ENCODE measurements at places on chromosomes 12 and 14.
A peak's percentile ranks its signal among the peaks of the same experiment; 100 is the strongest.

- DNase-seq: no peak
Measured at GRCh38 chr12:52918351-52918750, 13.5 kb upstream of the KRT8 start.

- no peak for DNase-seq
Measured at GRCh38 chr14:51395361-51395849, 155.4 kb downstream of the TMX1 start.

DNA sequence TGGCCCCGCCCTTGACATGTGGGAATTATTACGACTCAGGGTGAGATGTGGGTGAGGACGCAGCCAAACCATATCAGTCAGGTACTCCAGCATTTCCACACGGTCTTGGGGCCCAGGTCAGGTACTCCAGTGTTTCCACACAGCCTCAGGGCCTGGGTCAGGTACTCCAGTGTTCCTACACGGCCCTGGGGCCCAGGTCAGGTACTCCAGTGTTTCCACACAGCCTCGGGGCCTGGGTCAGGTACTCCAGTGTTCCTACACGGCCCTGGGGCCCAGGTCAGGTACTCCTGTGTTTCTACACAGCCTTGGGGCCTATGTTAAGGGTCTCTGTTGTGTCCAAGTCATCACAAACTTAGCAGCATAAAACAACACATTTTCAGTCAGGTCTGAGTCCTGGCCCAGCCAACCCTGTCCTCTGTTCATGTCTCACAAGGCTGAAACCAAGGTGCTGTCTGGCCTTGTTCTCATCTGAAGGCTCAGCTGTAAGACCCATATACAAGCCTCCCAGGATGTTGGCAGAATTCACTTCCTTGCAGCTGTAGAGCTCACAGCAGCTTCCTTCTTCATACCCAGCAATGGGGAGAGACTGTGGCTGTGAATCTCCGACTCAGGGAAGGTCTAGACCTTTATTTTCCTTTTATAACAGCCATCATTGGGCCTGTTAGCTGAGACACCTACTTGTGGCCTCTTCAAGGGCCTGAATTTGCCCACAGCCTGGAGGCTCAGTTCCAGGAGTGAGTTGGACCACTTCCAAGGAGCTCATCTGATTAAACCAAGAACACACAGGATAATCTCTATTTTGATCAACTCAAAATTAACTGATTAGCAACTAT lies 107.6 kb upstream of the SFSWAP start:
- DNase-seq: no peak

GRCh38 chr12:103924761-103925641 lies 5.2 kb upstream of the HSP90B1 start:
- peak; percentile 43 for DNase-seq

DNA sequence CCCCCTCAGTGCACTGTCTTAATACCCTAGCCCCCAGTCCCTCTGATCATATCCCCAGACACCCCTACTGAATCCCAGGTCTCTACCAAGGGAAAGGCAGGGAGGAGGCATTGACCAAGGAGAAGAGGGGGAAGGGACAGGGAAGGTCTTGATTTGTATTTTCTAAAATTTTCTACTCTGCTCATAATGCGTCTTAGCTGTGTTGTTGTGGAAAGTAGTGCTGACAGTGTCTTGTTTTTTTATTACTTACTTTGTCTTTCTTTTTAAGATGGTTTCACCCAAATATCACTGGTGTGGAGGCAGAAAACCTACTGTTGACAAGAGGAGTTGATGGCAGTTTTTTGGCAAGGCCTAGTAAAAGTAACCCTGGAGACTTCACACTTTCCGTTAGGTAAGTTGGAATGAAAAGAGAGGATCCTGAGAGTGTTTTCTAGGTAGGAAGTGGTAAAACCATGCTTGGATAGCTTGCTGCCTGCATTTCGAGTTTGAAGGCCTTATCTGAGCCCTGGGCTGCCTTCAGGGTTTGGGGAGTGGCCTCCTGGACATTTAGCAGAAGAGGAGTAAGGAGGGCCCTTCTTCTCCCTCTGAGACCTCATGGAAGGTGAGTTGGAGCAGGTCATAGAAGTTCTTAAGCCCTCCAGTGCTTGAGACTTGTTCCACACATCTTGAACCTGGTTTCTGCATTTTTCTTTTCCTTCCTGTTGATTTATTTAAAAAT lies 27.4 kb downstream of the PTPN11 start:
- DNase-seq: no peak

GRCh38 chr14:22839159-22839779 lies 2.9 kb downstream of the MMP14 start:
- no peak for DNase-seq

- DNase-seq: no peak
Measured at GRCh38 chr12:13243516-13244070, 47.1 kb downstream of the EMP1 start.

GRCh38 chr12:20305470-20305869 lies 62.9 kb upstream of the PDE3A start:
- no peak for DNase-seq

GRCh38 chr12:80332827-80333226 lies 111.2 kb upstream of the PTPRQ start:
- no peak for DNase-seq

DNA sequence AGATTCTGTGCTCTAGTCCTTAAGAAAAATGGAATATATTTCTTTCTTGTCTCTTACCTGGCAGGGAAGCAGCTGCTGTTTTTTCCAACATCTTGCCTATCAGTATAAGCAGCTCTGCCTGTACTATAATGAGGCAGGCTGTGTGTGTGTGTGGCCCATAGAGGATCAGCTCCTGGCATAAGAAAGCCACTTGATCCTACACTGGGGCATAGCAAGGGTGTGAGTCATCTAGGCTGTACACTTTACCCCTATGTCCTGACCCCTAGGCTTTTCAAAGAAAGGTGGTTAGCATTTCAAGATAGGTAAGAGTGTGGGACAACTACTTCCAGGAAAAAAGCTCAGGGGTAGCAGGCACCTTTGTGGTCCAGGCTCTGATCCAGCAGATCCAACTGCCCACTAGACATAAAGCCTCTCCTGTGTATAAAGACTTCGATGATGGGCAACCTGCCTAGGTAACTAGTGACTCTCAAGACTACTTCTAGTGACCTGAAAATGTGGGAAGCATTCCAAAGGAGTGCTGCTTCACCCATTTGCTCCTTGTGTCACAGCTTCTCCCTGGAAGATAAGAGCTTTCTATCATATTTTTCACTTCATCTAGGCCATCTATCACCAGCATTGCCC lies 4.9 kb upstream of the SENP1 start:
- no peak for DNase-seq

DNA sequence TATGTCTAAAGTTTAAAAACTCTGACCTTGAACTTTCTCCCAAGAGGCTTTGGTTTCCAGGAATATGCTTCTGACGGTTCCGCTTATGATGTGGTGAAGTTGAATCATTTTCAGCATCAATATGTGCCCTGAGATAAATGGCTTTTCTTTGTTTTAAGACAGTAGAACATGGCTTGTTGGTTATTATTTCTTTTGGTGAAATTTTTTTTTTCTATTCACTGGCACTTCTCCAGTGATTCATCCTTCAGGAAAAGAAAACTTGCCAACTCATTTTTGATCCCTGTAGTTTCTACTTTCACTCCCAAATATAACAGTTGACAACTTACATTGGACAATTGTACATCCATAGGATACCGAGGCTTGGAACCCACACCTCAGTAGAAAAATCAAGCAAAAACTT lies 1301.2 kb upstream of the FLRT2 start:
- no peak for DNase-seq

DNA sequence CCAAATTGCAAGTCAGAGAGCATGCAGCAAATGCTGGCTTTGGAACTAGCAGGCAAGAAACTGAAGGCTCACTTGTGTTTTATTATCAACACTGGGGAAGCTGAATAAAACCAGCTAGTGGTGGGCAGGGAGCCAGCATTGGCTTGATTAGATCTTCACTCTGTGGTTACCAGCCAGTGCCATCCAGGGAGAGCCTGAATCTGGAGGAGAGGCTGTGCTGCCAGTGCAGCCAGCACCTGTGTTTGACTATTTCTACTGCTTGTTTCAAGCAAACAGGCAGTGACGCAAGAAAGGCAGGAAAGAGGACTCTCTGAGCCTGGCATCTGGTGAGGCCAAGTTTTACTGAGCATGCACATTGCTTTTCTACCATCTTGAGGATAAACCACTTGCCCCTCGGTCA lies 247.0 kb downstream of the PHLDA1 start:
- DNase-seq: no peak

DNA sequence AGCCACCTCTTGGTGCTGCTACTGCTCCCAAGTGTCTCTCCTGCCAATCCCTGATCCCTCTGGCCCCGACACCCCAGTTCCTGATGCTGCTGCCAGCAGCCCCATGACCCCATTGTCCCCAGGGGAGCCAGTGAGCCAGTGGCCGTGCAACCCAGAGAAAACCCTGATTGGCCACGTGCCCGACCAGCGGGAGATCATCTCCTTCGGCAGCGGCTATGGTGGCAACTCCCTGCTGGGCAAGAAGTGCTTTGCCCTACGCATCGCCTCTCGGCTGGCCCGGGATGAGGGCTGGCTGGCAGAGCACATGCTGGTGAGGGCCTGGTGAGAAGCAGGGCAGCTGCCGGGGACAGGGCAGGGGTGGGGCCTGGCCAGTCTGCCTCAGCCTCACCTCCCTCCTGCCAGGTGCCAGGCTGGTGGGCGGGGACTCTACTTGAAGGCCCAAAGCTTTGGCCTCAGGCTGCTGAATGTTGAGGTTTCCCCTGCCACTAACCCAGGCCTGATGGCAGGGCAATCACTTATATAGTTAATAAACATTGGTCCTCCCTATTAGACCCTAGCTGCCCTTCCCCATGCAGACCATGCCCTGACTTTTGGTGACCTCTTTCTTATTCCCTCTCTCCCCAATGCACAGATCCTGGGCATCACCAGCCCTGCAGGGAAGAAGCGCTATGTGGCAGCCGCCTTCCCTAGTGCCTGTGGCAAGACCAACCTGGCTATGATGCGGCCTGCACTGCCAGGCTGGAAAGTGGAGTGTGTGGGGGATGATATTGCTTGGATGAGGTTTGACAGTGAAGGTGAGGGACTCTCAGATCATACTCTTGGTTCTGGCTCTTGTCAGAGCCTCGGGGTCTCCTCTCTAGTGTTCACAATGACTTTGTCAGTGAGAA lies 5.1 kb downstream of the PCK2 start:
- DNase-seq: no peak

DNA sequence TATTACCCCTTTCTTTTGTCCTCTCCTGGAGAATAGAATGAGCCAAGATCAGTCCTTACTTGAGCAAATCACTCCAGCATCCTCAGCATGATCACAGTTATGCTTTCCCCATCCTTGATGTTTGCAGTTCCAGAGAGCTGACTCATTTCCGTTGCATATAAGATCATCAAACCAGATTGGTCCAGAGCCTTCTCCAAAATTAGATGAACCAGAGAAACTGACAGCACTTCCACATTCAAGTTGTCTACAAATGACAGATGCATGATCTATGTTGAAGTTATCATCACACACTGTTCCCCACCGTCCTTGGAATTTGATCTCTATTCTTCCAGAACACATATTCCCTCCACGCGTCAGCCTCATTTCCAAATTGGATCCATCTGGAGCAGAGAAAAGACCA lies 4.8 kb downstream of the CD163 start:
- no peak for DNase-seq

DNA sequence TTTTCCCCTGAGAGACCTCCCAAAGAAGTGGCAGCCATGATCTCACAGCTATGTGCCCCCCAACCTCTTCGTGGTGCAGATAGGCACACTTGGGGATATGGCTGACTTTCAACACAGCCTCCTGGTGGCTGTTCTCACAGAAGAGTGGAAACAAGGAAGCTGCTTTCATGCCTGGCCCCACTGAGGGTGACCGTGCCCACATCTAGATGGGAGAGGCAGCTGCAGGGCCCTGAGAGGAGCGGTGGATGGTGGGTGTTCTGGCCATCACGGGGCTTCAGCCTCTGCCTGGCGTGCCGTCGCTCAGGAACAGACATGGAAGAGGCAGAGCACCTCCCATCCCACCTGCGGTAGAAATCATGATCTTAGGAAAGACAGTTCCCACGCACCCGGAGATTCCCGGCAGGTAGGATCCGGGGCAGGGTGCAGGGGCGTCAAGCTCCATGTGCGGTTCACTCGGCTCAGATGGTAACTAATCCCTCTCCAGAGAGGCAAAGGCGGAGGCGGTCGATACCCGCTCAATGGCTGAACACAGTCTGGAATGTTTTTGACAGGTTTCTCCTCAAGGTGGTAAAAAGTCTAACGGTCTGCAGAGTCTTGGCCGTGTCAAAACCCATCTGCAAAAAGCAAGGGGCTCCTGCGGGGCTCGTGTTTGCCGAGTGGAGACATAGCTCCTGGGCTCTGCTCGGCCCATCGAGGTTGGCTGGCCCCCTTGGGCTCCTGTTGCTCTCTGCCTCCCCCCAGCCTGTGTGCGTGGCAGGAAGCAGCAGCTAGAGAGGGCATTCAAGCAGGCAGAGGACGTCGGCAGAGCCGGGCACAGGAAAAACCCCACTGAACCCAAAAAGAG lies 225.2 kb upstream of the RTL1 start:
- no peak for DNase-seq

- DNase-seq: no peak
Measured at GRCh38 chr14:37480446-37481290, 114.4 kb downstream of the FOXA1 start.

DNA sequence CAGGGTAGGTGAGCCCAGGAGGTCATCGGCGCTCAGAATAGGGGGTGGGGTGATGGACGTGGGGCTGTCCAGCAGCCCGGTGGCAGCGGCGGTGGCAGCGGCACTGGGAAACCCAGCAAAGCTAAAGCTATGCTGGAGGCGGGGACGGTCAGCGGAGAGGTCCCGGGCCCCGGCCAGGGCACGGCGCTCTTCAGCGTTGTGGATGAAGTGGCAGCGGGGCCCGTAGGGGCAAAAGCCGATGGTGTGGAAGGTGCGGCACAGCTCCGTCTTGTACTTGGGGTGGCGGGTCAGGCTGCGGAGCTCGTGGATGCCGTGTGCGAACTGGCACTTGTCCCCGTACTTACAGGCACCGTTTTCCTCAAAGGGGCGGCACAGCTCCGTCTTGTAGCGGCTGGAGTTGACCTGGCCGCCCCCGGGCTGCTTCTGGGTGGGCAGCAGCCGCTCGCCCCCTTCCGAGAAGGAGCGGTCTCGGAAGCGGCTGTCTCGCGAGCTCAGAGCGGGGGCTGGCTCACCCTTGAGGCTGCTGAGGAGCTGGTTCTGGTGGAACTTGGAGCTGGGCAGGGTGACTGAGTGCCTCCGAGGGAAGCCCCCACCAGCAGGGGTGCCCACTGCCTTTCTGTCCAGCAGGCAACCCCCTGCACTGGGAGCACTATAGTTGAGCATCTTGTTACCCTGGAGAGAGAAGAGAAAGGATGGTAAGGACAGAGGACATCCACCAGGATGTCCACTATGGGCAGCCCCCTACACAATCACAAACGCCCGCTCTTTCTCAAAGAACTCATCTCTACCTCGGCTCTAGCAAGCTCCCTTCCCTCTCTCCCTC lies 2.8 kb downstream of the ZFP36L1 start:
- DNase-seq: no peak

GRCh38 chr12:109445191-109445609 lies 31.9 kb downstream of the KCTD10 start:
- no peak for DNase-seq

DNA sequence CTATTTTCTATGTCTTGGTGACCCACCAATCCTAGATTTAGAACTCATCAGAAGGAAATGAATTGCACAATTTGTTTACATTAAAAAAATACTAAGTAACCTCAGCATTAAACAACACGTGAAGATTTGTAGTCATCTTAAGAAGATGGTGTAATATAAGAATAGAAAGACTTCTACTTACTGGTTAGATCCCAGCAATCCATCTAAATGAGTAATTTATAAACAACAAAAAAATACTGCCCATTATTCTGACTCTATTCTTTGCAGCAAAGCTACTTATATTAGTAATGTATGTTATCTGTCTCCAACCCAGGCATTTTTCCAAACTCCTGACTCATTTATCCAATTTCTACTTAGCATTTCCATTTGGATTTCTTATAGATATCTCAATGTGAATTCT lies 67.8 kb downstream of the CD163L1 start:
- DNase-seq: no peak

Data from stimulated activated CD4-positive, alpha-beta T cell treated with anti-CD3 and anti-CD28 coated beads, Interleukin-1b, Interleukin-23, amount 100 ng/mL, for 24 hours (primary cell).